ENCODE measurements at places on chromosomes 3 and 15.

GRCh38 chr15:83158393-83158792, 49.2 kb downstream of the HDGFL3 start:
- no peak for DNase-seq

DNA sequence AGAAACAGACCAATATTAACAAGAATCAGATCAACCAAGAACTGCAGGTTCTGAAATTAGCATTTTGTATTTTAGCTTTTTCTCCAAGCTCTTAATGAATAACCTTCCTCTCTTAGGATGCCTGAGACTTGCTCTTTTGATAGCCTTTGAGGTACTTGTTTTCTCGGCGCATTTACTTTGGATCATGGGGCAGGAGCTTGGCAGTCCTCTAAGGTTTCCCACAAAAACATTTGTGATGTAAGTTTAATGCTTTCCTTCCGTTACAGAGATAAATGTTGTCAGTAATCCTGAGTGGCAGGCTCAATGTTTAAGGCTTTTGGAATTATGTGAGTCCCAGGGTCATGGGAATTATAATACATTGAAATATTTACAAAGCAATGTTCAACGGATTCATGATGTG, 137.8 kb upstream of the SNTN start:
- no peak for DNase-seq

GRCh38 chr3:65039754-65040210, 352.0 kb upstream of the ADAMTS9 start:
- DNase-seq = no peak

DNA sequence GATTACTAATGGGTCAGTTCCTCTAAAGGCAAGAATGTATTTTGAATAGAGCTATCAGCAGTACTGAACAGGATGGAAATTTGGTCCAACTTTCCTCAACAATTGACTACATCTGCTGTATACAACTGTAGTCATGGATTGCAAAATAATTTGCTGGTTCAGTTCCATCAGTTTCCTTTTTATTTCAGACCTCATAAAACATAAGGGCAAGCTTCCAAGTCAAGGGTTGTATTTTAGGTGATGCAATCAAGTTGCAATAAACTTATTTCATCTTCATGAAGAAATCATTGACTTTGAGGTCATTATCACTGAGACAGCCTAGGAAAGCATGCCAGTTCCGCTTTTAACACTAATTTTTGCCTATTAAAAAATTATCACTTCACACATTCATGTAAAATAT, 90.4 kb upstream of the TSEN2 start:
- no peak for DNase-seq

- peak; percentile 88 for DNase-seq
These were observed 451 bp downstream of the CHCHD4 start for GRCh38 chr3:14124223-14124614.

DNA sequence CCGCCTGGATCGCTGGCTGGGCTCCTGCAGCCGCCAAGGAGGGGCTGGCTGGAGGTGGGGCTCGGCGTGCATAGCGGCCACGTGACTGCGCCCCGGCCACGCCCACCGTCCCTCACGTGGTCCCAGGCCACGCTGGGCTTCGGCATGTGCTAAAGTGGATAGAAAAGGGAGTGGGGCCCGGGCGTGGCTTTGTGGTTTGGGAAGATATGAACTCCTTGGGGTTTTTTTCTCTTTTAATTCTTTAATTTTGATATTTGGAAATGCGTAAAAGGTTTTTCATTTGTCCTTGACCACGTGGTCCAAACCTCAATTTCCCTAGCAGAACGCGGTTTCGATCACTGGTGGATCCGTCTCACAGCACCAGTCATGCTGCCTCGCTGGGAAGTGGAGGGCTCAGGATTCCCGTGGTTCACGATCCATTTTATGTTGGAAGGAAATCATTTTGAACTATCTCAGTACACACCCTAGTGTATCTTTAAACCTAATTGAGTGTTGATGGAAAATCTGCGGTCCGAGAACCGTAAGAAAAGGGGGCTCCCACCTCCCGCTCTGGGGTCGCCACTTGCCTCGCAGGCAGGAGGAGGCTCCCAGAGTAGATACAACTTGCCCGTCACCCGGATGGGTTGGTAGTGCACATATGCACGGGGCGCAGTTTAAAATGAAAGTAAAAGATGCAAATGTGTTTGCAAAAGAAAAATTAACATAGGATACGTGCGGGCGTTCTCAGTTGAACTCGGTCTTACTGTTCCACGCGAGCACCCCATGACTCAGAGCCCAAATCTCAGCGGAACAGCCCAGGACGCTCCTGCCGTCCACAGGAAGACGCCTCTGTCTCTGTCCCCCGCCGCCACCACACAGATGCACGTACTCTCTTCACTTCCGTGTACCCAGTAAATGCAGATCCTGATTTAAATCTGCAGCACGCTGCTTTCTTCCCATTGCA, 141.9 kb downstream of the PGPEP1L start:
- no peak for DNase-seq

DNA sequence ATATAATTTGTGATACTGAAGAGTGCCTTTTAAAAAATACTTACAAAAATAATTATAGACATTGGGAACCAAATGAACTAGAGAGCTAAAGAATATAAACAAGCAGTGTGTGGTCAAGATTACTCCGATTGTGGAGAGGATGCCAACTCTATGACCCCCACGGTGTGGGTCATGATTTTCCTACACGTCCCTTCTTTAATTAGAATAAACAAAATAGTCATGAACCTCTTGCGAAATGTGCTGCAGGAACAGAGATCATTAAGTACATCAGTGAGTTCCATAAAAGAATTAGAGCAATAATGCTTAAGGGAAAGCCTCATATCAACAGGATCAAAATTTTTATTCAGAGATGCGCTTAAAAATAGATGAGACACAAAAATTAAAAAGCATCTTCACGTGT, 476.6 kb upstream of the ROBO1 start:
- no peak for DNase-seq

DNA sequence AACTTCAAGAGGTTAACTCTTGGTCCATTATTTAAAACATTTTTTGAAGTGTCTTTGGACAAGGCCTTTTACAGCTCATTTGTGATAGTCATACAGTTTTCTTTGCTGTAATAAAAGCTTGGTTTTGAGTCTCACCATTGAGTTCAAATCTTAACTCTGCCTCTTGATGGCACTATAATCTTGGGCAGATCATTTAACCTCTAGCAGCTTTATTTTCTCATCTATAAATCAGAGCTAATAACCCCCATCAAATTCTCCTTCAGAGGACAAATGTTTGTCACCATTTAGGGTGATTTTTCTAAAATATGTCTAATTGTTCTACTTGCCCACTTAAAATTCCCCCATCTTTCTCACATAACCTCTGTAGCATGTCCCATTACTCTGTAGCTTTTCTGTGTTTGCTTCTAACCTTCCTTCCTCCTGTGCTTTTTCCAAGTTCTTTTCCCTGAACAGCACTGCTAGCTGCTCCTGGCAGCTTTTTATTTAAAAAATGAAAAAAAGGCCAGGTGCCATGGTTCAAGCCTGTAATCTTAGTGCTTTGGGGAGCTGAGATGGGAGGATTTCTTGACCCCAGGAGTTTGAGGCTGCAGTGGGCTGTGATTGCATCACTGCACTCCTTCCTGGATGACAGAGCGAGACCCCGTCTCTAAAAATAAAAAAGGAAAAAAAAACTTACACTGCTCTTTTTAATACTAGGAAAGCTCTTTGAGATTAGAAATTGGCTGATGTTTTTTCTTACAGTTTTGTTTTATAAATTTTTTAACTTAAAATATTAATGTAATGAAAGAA, 28.5 kb downstream of the UBE2E1 start:
- DNase-seq = no peak

- DNase-seq = no peak
These were observed 29.1 kb upstream of the MAP6D1 start for GRCh38 chr3:183854318-183855035.

- peak; percentile 14 for DNase-seq
These were observed 73.6 kb downstream of the TM4SF4 start for GRCh38 chr3:149547954-149548668.

DNA sequence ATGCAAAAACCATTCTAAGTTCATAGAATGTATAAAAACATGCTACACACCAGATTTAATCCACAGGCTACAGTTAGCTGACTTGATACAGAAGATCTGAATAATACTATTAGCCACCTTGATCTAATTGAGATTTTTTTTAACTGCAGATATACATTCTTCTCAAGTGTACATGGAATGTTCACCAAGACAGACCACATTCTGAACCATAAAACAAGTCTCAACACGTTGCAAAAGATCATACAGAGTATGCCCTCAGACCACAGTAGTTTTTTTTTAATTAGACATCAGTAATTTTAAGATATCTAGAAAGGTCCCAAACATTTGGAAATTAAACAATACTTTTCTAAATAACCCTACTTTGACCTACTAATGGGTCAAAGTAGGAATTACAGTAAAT, 83.3 kb downstream of the FGF7 start:
- no peak for DNase-seq

GRCh38 chr15:42218953-42219592, 11.0 kb upstream of the VPS39 start:
- DNase-seq = no peak

DNA sequence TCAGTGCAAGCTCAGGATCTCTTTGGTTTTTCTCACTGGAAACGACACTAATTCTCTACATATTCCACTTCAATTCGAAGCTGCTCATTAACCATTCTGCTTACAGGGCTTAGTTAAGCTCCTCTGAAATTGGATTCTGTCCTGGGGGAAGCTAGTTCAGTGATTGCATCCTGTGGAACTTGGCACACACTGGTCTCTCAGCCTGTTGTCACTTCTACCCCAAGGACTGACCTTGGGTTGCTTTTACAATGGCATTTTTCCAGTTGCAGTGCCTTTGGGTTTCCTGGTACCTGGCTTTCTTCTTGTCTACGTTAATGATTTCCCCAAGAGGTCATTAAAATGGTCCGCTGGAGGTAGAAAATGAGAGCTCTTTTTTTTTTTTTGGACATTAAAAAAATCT, 33.3 kb upstream of the GABRB3 start:
- no peak for DNase-seq

GRCh38 chr3:10457560-10457959, 47.8 kb downstream of the ATP2B2 start:
- DNase-seq = no peak

- DNase-seq = no peak
These were observed 22.3 kb upstream of the ISLR2 start for GRCh38 chr15:74108111-74108510.

- DNase-seq = no peak
These were observed 74.9 kb upstream of the EPHA3 start for GRCh38 chr3:89032346-89033013.

DNA sequence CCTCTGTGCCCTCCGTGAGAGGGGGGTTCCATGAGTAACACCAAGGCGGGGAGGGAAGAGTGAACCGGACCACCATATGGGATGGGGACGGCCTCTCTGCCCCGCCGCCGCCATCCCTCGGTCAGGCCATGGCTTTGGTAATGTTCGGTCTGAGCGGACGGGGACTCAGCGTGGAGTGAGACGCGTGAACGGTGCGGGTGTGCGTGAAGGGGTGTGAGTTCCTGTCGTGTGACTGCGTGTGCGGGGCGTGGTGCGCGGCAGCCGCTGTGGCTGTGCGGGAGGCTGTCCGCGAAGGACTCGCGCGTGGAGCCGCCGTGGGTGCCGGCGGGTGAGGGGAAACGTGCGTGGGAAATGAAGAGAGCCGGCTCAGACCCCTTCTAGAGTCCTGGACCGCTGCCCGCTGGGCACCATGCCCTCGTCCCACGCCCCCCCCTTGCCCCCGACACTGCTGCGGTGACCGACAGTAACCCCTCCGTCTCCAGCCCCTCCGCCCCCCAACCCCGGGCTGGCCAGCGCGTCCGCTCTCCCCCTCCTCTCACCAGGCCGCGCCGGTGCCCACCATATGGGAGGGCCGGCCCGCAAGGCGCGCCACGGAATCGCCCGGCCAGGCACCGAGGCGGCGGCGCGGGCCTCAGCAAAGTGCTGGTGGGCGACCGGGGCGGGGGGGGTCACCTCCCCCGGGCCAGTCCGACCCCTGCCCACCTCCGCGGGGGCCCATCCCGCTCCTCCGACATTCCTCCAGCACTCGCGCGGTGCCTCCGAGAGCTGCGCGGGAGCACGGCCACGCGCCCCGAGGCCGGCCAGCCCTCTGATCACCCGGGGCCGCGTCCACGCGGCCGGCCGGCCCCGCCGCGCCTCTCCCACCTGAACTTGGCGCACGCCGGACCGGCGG, 589 bp downstream of the KLF15 start:
- DNase-seq = no peak

DNA sequence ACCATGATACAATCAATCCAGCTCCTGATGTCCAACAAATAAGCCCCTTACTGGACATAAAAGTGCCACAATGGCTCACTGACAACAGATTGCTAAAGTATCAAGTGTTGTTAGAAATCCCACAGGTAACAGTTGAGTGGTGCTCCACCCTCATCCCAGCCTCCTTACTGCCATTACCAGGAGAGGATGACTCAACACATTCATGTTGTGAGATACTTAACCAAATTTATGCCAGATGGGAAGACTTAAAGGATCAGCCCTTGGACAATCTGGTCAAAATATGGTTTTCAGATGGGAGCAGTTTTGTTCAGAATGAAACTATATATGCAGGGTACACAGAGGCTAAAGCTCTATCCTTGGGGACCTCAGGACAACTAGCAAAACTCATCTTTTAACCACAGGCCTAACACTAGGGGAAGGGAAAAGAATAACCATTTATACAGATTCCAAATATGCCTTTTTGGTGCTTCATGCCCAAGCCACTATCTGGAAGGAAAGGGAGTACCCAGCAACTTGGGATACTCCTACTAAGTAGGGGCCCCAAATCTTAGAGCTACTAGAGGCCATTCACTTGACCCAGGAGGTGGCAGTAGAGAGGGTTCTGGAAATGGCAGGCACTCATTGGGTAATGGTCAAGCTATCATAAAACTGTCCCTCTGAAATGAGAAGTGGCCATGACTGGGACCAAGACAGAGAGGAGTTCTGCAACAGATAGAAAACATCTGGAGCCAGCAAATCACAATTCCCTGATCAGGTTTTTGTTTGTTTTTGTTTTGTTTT, 6.9 kb upstream of the ZNF662 start:
- DNase-seq = no peak

- no peak for DNase-seq
These were observed at the start of gene DNAH12 for GRCh38 chr3:57544181-57545125. TSS of gene DNAH12 (minus strand) at chr3:57544344. CDS start at chr3:57542870, 1,474 bp downstream.

GRCh38 chr3:127612966-127613365, 14.8 kb downstream of the MCM2 start:
- no peak for DNase-seq

- no peak for DNase-seq
These were observed 317.6 kb upstream of the UMPS start for GRCh38 chr3:124412644-124413043.

- no peak for DNase-seq
These were observed 81.1 kb downstream of the CCK start for GRCh38 chr3:42184651-42185443.

GRCh38 chr15:99706557-99707303, 26.5 kb downstream of the LYSMD4 start:
- DNase-seq = no peak

DNA sequence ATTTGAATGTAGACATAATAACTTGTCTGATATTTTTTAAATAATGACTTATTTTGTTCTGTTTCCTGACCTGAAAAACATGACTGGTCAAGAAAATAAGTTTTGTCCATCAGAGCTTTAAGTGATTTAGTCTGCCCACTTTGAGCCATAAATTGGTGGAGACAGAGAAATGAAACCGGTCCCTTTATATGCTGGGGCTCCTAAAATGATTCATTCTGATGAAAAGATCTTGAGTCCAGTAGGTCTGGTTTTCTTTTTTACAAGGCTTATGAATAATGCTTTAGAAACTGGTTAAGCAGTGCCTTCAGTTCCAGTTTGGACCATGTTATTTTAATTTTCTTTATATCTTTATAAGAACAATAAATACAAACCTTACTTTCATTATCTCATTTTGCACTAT, 293.2 kb downstream of the DIPK2A start:
- no peak for DNase-seq

All from C1 segment of cervical spinal cord (tissue), 14 donors.